ENCODE measurements at places on chromosomes 4 and X.

DNA sequence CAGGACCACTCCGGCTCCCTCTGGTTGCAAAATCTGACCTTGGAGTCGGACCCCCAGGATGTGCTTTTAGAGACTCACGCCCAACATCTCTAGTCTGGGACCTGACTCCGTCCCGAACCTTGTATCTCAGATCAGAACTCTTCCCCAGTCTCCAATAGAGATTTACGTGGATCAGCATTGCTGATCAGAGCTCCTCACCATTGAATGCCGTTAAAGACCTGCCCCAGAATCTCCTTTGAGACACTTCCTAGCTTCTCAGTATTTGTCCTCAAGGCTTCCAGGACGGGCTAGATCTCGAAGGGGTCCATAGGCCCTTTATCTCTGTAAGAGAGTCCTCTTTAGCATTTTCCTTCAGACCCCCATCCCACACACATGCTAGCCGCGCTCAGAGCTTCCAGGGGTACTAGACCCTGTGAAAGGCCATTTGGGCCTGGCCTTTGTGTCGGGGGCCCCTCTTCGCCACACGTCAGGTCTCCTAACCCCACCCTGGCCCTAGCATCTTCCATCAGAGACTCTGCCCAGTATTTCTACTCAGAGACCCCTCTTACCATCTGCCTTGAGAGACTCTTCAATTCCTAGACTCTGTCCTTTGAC, 662 bp downstream of the UBA1 start:
- no peak for DNase-seq

GRCh38 chr4:46432923-46433322, 43.0 kb upstream of the GABRA2 start:
- no peak for DNase-seq

- DNase-seq: no peak
Measured at GRCh38 chr4:2811830-2812611, 19.1 kb downstream of the SH3BP2 start.

DNA sequence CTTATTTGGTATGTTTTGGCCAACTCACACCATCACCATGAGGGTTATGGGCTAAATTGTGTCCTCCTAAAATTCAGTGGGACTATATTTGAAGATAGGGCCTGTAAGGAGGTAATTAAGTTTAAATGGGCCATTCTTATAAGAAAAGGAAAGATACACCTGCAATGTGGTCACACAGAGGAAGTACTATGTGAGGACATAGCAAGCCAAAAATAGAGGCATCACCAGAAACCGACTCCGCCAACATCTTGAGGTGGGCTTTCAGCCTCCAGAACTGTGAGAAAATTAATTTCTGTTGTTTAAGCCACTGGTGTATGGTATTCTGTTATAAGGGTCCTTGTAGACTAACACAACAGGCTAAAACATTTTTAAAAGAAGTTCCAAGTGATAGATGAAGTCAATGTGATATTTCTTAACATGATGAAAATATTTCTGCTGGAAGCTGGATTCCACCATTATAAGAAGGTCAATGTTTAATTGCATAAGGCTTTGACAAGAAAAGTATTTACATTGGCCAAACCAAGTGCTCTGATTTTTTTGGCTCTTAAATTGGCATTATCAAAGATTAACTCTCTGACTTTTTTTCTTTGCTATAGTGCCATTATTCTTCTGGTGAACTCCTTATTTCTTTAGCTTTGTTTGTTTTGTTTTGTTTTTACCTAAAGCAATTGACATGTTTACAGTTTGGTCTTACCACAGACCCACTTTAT, 540.9 kb downstream of the PPARGC1A start:
- DNase-seq: no peak

GRCh38 chrX:103536732-103537131, 17.4 kb upstream of the RAB40A start:
- no peak for DNase-seq

DNA sequence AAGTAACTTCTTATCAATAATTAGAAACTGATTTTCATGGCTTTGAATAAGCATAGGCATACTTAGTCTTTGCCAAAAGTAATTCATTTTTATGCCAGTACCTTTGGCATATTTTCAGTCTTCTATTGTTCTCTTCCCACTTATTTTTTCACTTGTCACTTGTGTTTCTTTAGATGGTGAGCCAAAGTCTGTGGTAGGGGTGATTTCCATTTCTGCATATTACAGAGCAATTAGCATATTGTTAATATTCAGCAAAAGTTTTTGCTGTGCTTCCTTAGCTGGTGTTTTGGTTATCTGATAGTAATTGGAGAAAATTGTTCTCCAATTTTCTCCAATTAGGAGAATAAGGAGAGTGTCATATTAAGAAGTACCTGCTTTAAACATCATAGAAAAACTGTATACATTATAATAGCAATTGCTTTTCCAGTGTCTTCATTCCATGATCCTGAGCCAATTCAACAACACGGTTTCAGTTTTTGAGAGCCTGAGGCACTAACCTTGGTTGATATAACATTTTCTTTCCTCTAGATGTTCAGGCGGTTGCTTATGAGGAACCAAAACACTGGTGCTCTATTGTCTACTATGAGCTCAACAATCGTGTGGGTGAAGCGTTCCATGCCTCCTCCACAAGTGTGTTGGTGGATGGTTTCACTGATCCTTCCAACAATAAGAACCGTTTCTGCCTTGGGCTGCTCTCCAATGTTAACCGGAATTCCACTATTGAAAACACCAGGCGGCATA, 64.7 kb downstream of the SMAD1 start:
- no peak for DNase-seq

DNA sequence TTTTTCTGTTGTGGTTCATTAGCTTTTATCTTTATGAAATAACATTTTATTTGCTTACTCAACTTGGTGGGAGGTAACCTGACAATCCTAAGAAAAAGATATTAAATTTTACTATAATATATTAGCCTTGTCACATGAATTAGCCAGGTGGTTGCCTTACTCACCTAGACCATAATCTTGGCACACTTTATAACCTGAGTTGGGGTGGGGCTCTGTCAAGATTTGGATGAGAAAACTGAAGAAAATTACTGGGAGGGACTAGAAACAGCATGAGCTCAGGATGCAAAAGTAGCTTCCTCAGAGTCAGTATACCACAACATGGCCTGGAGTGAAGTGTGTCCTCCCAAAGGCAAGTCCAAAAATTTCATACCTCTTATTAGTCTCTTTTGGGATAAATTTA, 164.9 kb upstream of the ANXA3 start:
- no peak for DNase-seq

DNA sequence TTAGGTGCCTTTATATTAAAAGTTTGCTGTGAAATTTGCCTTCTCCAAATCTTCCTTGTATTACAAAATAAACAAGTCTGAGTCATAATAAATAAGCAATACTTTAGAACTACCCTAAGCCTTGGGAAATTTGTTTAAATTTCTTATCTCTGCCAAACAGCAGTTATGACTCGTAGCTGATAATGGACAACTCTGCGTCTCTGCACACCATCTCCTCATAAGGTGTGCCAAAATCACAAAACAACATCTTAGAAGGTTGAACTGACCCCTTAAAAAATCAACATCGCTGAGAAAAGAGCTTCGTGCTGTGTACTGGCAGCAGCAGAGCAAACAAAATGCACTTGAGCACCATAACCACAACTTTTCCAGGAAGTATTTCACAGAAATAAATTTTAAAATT, 22.0 kb downstream of the OR13H1 start:
- no peak for DNase-seq

GRCh38 chr4:84263415-84263814, 235.7 kb downstream of the NKX6-1 start:
- no peak for DNase-seq

GRCh38 chr4:54746218-54746617, 88.5 kb downstream of the KIT start:
- peak; percentile 26 for DNase-seq

- DNase-seq: no peak
Measured at GRCh38 chr4:10438924-10439323, 18.3 kb downstream of the ZNF518B start.

- no peak for DNase-seq
Measured at GRCh38 chr4:15013585-15013984, 11.3 kb downstream of the CPEB2 start.

DNA sequence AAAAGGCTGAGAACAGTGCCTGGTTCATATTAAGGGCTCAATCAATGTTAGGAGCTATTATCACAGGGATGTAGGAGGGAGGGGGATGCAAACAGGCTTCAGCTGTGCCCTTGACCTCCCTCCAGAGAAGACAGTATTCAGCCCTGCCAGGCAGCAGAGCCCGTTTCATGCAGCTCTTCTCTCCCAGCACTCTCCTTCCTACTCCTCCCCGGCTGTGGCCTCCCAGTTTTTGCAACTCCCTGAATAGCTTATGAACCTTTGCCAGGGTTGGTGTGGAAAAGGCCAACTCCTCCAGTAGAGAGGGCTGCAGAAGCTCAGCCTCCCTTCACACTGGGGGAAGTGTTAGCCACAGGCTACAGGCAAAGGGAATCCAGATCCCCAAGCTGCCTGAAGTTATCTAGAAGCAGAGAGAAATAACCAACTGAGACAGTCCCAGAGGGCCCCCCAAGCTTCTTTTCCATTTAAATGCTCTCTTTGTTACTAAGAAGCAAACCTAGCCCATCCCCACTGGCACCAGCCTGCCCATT, 31.7 kb upstream of the APLN start:
- DNase-seq: no peak

DNA sequence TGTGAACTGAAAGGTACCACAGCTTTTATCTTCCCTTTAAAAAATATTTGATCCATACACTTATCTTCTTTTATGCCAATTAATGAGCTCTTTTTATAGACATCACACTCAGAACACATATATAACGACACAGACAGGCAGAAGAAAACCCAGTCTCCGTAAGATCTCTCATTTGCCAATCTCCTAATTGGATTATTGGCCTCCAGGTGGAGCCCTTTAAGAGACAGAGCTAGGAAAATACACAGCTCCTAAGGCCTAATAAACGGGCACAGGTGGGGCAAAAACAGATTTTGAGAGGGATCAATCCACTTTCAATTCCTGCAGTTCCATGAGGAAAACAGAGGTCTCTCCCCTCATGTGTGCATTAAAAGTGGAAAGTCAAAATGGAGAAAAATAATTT, 1495.4 kb downstream of the RPA4 start:
- DNase-seq: no peak

DNA sequence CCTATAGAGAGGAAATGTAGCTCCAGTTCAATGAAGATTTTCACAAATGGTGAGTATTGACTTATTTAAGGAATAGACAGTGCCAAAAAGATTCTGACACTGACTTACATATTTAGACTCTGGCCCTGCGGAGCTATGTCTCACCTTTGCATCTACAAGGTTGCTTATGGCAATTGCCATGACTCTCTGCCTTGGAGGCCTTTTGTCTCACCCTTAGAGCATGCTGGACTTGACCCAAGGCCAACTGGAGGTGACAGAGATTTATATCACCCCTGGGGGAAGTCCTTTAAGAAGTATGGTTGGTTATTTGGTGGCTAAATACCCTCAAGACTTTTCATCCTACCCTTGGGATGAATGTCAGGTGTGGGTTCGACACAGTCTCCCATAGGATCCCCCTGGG, 4.5 kb upstream of the ETDC start:
- DNase-seq: no peak
